ENCODE measurements at places on chromosomes 2 and 18. TPM values are rescaled to one million over a fixed set of nuclear protein-coding genes. Genes with fewer than 3 reads are reported as not detected.

GRCh38 chr18:56248610-56249235 lies 389.7 kb downstream of the TXNL1 start:
- DNase-seq, result no peak

- DNase-seq, result no peak
These were observed 6.2 kb downstream of the ARMC9 start for GRCh38 chr2:231204581-231204980.

GRCh38 chr2:97765933-97766332 lies 52.6 kb downstream of the ZAP70 start:
- no peak for DNase-seq

- no peak for DNase-seq
These were observed 50.6 kb downstream of the THNSL2 start for GRCh38 chr2:88220718-88221117.

Gene MPP4
- total RNA-seq, result 0.35 TPM

Gene HAAO
- 4.1 TPM for total RNA-seq

DNA sequence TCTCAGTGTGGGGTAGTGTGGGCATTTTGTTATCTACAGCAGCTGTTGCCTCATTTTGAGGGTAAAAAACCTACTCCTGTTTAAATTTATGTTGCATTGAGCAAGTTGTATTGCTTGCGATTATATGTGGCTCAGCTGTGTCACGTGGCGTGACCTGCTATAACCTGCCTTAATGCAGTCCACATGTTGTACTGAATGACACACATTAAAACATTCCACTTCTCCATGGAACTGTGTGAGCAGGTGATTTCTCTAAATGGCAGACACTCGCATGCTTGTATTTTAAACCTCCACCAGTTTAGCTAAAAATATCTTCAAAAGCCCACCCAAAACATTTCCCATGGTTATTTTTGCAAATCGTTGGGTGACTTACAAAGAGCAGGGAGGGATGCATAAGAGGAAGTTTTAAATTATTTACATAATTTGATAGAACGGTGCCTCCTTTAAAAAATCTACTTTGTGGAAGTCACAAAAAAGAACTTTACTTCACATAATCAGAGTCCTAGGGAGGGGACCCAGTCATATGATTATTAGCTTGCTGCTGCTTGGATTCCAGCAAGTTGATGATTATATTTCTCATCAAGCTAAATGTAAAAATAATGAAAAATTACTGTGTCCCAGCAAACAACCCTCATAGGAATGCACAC lies 163.3 kb upstream of the ZEB2 start:
- no peak for DNase-seq

DNA sequence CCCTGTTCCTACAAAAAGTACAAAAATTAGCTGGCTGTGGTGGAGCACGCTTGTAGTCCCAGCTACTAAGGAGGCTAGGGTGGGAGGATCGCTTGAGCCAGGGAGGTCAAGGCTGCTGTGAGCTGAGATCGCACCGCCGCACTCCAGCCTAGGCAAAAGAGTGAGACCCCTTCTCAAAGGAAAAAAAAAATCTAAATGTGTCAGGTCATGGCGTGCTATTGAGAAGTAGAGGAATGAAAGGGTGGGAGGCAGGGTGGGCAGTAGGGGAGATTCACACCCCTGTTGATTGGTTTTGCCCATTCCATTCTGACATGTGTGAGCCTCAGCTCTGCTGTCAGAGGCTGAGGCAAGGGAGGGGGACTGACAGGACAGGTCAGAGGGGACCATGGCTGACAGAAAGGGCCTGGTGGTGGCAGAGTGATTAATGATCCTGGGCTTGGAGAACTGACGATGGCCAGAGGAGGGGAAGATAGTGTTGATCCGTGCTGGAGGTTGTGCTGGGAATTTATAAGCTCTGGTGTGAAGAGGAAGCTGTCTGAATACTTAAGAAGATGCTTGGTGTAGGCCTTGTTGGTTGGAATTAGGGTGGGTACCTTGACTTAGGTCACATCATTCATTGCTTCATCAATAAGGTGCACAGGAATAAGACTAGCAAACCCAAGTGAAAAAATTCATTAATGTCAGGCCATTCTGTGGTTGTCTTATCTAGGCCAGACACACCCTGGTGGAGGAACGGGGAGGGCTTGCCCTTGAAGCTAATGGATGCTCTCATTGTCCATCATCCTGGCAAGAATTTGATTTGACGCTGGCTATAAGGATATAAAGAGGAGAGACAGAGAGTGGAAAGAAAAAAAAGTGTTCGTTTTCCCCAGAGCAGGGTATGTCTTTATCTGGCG lies 19.1 kb upstream of the SMARCAL1 start:
- DNase-seq, result no peak

DNA sequence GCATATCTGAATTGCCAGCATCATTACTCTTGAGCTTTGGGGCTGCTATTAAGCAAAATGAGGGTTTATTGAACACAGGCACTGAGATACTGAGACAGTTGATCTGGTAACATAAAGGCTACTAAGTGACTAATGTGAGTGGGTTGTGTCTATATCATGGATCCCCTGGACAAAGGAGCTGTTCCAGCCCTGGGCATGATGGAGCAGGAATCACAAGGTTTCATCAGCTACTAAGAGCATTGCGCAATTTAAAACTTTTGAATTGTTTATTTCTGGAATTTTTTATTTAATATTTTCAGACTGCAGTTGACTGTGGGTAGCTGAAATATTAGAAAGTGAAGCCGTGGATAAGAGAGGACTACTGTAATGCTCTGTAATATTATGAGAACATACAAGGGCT lies 73.5 kb downstream of the MGAT5 start:
- no peak for DNase-seq

- DNase-seq, result no peak
These were observed 92.3 kb downstream of the GYPC start for GRCh38 chr2:126748188-126748760.

DNA sequence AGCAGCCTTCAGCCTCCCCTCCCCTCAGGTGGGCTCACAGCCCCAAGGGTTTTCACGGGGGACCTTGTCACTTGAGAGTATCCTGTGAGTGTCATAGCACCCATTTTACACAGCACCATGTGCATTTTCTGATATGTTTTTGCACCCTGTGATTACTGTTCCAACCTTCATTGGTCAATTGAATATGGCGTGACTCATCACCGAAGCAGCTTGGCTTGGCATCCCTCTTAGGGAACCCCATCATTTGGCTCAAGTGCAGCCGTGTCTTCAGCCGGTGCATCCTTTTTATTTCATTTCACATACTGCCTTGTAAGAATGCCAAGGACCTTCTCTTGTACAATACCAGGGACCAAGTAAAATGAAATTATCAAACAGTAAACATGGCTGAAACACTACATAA lies 57.6 kb downstream of the NPAS2 start:
- no peak for DNase-seq

DNA sequence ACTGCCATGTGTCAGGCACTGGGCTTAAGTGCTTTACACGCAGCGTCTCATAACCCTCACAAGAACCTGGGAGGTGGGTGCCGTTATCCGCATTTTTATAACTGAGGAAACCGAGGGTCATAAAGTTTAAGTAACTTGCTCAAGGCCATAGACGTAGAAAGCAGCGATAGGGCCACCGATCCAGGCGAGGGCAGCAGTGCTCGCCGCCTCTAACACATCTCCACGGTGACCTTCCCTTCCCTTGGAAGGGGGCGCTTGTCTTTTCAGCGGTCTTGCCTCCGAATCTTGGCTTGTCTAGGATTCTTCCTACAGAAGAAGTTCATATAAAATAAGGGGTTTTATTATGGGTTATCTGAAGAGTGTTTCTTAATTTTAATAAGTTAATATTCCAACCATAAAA lies 186.6 kb downstream of the GBX2 start:
- DNase-seq, result no peak

GRCh38 chr2:42770288-42771131 lies 6.6 kb upstream of the OXER1 start:
- no peak for DNase-seq

Gene SNORC
- total RNA-seq, result 0.86 TPM

Gene C1QL2
- not detected for total RNA-seq

Gene TSGA10
- 4.4 TPM for total RNA-seq

DNA sequence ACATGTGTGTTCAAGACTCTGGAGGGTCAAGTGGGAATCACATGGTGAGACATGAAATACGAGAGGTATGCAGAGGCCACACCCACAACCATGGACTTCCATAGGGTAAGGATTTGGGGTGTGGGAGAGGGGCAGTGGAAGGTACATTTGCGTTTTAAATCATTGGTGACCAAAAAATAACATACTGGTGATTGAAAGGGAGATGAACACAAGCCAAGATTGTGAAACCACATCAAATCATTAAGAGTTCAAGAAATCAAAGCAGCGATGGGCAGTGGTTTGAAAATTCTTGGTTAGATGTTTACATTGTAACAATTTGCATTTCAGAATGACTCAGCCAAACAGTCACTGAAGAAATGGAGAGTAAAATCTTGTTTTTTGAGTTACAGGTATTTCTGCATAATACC lies 1.9 kb upstream of the CABYR start:
- no peak for DNase-seq

Gene TTL
- 41.9 TPM for total RNA-seq

Gene TMEM17
- total RNA-seq, result 1.6 TPM

DNA sequence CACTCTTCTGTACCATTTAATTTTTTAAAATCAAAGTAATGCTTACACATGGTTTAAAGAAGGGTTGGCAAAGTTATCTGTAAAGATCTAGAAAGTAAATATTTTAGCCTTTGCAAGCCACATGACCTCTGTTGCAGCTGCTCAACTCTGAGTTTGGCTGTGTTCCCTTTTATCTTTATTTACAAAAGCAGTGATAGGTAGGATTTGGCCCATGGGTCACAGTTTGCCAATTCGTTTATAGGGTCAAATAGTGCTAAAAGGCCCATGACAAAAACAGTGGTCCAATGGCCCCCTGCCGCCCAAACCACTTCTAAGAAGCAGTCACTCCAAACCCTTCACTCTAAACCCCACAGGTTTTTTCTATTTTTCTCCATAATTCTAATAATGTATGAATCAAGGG lies 124.8 kb downstream of the PARD3B start:
- no peak for DNase-seq

GRCh38 chr2:237039301-237040031 lies 46.2 kb upstream of the COPS8 start:
- no peak for DNase-seq

GRCh38 chr2:11861044-11861443 lies 114.6 kb downstream of the LPIN1 start:
- no peak for DNase-seq

GRCh38 chr2:210503725-210504191 lies 27.2 kb upstream of the LANCL1 start:
- no peak for DNase-seq

GRCh38 chr2:213104092-213104902 lies 47.1 kb downstream of the IKZF2 start:
- DNase-seq, result no peak

DNA sequence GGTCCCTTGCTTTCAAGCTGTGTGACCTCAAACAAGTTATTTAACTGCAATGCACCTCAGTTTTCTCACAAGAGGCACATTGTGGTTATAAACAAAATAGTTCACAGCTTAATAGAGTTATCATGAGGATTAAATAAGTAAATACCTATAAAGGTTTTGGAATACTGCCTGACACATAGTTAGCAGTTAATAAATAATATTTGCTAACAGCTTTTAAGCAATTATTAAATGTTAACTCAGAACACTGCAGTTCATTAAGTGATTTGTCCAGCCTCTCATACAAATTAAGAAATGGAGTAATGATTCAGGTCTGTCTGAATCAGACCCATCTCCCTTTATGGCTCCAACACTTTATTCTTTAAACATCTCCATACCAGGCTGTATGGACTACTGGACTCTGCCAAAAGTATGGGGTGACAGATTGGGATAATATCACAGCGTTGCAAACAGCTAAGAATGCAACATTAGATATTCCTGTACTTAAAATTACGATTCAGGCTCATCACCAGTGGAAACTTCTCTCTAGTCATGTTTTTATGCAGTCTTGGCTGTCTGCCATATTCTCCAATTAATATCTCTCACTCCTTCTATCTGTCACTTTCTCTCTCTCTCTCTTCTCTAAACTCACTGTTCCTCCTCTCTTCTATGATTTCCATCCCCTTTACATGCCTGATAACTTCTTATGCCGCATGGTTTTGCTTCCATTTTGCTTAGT lies 370.6 kb upstream of the UBE2E3 start:
- no peak for DNase-seq
